ENCODE measurements at places on chromosomes 6 and 20.

- no peak for DNase-seq
These were observed 21.5 kb downstream of the EZR start for GRCh38 chr6:158797331-158798310.

DNA sequence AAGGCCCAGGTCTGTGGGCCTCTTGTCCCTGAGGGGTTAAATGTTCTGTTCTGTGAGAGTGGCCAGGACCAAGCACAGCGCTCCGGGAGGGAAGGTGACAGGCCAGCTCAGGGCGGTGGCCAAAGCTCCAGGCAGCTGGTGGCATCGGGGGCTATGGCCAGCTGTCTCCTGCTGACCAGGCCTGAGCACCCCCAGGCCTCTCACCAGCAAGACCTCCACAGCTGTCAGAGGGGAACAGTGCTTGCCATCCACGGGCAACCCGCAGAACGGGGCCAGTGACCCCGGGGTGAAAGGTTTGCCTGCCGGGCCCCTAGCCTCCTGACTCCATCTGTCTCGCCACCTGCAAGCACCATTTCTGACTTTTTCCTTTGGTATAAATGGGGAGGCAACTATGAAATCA lies 46.0 kb downstream of the EYA2 start:
- DNase-seq: no peak

DNA sequence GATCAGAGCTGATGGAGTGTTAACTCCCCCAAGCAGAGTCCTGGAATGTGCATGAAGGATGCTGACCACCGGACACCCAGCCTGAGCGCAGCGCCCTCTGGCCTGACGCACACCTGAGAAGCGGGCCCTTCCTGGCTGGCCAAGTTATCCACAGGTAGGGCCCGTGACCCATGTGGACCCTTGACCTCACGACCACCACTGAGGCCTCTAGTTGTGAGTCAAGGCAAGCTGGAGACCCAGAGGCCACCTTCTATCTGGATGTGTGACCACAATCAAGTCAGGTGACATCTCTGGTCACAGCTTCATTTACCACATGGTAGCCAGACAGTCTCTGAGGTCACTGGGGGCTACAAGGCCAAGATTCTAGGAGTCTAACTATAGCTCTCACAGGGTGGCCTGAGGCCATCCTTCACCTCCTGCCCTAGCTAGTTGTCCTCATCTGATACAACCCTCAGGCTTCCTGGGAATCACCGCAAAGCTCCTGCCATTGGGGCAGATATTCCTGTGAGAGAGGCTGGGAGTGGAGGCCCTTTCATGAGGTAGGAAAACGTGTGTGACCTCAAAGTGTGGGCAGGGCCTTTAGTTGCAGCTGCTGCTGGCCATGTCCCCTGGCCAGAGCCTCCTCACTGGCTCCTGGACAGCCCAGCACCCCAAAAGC lies 53.1 kb downstream of the DSTN start:
- no peak for DNase-seq

GRCh38 chr20:46388937-46389336 lies 17.5 kb downstream of the ELMO2 start:
- peak; percentile 91 for DNase-seq

- DNase-seq: no peak
These were observed 22.9 kb downstream of the QKI start for GRCh38 chr6:163437466-163437865.

DNA sequence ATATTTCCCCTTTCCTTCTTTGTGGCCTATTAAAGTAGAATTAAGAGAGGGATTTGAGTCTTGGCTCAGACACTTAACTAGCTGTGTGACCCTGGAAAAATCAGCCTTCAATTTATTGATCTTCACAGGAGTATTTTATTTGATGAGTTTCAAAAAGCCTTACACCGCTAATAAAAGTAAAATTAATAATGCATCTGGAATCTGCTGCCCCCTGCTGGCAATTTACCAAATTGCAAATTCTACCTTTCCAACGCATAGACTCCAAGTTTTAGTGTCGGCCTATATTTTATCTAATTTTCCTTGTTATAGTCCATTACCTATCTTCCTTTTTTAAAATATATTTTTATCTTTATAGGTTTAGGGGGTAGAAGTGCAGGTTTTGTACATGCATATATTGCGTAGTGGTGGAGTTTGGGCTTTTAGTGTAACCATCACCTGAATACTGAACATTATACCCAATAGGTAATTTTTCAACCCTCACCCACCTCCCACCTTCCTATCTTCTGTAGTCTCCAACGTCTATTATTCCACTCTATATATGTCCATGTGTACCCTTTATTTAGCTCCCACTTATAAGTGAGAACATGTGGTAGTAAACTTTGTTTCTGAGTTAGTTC lies 46.3 kb downstream of the GOPC start:
- DNase-seq: peak; percentile 27

DNA sequence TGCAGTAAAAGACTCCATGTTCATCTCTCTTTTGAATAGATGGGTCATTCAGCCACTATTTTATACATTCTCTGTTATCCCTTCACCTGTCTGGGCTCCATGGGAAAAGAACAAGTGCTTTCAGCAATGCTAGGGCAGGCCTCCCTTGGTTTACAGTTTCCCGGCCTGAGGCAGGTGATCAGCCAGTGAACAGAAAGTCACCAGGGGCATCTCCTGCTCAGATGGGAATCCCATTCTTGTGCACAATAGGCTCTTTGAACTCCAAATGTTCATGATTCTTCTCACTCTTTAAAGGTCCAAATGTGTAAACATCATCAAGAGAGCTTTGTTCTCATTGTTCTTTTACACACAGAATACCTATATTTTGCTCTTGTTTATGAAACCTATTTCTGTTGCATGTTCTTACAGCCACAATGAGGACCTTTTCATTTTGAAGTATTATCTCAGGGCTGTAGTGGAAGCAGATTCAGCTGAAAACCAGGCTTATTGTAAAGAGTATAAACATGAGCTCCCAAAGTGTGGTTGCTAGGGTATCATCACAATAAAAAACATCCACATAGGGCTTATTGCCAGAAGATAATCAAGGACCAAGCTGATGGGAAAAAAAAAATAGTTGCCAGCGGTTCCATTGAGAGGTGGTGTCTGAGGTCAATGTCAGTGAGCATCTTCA lies 267.1 kb upstream of the SGK1 start:
- DNase-seq: no peak

- no peak for DNase-seq
These were observed 88.4 kb downstream of the HACE1 start for GRCh38 chr6:104771258-104771832.

DNA sequence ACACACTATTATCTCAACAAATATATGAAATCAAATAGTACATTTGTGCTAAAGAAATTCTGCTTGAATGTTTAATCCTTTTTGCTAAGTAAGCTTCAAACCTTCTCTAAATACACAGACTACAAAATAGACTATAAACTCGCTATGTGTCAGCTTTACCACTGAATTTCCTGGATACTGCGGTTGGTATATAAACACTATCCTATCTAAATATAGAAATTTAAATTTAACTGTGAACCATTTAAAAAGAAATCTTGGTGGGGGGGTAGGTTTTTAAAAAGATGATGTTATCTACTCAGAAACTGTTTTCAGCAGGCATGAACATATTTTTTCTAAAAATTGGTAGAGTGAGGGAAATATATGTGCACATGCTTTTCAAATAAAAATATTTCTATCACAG lies 306.5 kb upstream of the RUNX2 start:
- DNase-seq: no peak

- no peak for DNase-seq
These were observed 522.9 kb upstream of the SOX4 start for GRCh38 chr6:21070620-21071019.

GRCh38 chr20:9071976-9072726 lies 3.3 kb downstream of the PLCB4 start:
- DNase-seq: no peak

DNA sequence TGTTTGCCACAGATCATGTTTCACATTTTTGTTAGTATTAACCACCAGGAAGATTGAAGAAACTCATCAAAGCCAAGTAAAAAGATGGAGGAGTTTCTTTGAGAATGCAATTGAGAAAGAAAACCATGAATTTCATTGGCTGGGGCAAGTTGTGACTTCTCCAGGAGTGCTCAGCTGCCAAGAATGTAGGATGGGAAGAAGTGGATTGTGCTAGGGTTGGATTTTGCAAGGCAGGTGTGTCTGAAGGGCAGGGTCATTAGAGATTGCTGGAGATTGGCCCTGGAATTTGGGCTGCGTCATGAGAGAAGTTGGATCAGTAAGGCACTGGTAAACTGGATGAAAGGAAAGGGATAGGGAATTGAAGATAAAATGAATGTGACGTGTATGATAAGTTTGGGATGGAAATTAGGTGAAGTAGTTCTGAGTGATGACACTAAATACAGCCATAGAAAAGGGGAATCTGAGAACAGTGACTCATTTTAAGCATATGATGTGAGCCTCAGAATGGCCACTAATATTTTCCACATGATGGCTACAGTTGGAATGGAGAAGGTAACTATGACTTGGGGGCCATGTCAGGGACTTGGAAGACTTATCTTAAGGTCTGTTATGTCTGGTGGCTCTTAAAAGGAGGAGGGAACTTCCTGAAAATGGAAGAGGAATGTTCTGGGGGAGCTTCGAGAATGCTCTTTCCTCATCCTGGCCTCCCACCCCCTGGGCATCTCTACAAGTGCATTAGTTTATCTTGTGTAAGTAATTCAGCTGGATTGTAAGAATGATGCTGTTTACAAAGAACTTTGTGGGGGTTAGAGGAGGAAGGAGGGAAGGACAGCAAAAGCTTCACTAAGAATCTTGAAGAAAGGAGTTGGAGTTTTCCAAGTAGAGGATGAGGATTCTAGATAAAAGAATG lies 27.8 kb upstream of the ERVFRD-1 start:
- DNase-seq: no peak

DNA sequence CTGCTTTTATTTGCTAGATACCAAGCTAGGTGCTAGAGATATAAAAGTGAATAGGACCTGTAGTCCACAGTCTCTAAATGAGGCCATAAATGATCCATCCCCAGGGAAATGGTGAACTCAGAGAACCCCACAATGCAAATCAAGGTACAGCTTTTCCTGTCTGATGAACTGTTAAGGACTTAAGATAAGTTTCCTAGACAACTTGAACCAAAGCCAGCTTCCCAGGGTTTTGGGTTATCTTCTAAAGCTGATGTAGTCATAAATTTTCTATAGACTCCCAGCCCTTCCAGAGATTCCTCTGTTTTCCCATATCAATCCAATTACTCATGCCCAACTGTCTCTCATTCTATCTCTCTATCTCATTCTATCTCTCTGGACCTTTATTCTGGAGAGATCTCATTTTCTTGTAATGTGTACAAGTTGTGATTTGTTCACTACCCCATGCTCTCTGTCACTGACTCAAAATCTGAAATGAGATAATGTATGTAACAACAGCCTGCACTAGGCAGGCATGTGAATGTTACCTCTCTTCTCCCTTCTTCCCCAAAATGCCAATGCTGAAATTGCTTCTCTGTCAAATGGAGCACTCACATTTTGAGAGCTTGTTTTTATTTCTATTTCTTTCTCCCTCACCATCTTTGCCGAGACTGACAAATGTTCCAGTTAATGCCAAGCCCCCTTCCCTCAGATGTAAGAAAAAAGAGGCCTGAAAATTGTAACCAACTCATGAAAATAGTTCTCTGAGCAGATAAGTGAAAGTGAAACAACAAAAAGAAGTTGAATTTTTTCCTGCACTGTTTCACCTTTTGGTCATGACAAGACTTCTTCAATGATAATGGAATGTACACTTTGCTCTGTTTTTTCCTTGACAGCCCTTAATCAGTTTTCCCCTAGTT lies 279.9 kb downstream of the SLC35F1 start:
- DNase-seq: no peak

DNA sequence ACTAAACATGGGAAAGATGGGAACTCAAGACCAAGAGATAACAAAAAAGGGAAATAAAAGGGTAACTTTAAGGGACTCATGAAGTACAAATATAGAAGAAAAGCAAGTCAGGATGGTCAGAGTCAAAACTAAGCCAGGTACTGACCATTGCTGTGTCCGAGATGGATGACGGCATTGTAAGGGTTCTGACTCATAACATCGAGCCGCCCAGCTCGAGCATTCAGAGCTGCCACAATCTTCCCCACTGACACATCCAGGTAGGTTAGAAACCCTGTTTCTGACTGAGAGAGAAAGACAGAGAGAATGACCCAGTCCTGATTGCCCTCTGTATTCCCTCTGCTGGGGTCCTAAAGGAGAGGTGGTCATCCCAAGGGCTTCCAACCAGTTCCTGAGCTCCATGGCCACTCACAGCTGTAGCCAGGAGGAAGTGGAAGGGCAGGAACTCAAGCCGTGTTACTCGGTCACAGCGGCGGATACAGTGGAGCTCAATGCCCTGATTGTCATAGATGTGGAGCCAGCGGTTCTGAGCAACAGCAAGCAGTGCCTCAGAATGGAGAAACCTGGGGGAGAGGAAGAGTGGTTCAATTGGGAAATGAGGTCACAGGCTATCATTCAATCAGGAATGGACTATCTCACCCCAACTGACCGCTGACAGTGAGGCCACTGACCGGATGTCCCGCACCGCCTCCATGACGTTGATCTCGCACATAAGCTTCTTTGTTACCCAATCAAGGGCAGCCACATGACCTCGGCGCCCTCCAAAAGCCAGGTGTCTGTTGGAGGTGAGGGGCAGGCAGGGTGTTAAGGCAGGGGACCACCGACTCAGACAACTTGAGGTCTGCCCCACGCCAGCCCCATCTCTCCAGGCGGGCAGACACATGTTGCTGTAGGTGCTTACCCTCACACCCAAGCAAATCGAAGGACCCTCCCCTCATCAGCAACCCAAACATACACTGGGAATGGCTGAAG lies 1.8 kb downstream of the WDR46 start:
- DNase-seq: no peak

DNA sequence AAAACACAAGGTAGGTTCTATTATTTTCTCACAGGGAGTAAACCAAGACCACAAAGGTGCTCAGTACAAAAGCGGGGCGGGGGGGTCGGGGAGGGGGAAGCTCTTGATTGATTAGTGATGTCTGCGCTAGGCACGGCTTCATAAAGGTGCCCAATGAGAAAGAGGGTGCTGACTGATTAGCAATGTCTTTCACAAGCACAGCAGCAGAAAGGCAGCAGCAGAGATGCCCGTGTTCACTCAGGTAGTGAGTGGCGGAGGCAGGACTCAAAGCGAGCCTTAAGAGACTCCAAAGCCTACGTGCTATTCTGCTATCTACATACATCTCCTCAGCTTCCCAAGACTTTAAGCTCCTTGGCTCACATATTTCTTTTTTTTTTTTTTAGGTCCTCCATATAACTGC lies 20.3 kb downstream of the NFATC2 start:
- DNase-seq: no peak

DNA sequence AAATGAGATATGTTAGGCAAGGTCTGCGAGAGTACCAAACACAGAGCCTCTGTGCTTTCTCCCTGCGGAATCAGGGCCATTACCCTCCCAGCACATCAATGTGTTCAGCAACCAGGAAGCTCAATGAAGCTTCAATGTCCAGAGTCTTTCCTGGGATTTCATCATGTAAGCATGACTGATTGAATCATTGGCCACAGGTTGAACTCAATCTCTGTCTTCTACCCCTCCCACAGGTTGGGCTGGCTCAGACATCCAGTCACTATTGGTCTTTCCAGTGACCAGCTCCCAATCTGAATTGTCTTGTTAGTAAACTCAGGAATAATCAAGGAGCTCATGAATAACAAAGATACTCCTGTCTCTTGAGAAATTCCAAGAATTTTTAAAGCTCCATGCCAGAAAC lies 2.7 kb upstream of the DTD1 start:
- no peak for DNase-seq

- no peak for DNase-seq
These were observed 35.1 kb upstream of the NFATC2 start for GRCh38 chr20:51577432-51578144.

Measured in cerebellar nuclear complex (tissue), 1 donor.